ENCODE measurements at places on chromosomes 5 and 9. TPM values are rescaled to one million over a fixed set of nuclear protein-coding genes. Genes with fewer than 3 reads are reported as not detected.

The SLC4A9 gene
- not detected for total RNA-seq

DNA sequence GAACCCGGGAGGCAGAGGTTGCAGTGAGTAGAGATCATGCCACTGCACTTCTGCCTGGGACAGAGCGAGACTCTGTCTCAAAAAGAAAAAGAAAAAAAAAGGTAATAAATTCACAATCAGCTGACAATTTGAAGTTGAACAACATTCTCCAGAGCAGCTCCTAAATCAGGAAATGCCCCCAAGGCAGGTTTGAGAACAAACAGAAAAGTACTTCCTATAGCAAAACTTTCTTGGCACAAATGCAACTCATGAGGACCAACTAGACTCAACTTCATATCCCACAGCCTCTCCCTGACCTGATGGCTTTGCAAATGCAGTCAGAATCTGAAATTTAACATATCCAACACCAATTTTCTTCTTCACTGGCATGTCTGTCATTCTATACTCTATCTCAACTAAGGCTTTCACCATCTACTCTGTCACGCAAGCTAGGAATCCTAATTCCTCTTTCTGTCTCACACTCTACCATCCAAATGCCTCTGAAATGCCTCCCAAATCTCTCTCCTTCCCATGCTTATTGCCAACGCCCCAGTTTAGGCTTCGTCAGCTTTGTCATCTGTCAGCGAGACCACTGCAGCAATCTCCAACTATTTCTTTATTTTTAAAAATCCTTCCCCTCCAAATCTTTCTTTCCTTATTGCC lies 113.3 kb downstream of the MAPKAP1 start:
- DNase-seq = no peak

GRCh38 chr9:89538871-89539270 lies 41.0 kb upstream of the SEMA4D start:
- no peak for DNase-seq

DNA sequence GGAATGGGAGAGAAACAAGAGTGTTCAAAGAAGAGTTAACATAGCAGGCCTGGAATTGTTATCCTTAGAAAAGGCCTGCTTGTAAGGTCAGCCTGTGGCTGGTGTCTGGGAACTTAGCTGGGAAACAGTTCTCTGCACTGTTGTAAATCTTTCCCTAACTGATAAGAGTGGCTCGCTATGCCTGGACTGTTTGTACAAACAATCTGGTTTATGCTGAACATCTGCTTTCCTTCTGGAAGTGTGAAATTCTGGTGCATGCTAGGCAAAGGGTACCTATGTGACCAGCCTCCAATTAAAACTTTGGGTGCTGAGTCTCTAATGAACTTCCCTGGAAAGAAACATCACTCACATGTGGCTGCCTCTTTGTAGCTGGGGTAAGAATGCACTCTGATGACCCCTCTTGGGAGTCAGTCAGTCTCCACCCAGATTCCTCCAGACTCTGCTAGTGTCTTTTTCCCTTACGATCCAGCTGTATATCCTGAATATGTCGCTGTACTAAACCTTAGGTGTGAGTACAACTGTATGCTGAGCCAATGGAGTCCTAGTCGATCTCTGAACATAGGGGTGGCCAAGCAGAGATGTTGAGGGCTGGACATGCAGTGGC lies 16.5 kb downstream of the SPARC start:
- DNase-seq = no peak

- DNase-seq = no peak
Measured at GRCh38 chr9:99012957-99013512, 69.3 kb downstream of the COL15A1 start.
